ENCODE measurements at places on chromosomes 6 and 20. TPM values are rescaled to one million over a fixed set of nuclear protein-coding genes. Genes with fewer than 3 reads are reported as not detected.

The UNC93A gene
- not detected for total RNA-seq

DNA sequence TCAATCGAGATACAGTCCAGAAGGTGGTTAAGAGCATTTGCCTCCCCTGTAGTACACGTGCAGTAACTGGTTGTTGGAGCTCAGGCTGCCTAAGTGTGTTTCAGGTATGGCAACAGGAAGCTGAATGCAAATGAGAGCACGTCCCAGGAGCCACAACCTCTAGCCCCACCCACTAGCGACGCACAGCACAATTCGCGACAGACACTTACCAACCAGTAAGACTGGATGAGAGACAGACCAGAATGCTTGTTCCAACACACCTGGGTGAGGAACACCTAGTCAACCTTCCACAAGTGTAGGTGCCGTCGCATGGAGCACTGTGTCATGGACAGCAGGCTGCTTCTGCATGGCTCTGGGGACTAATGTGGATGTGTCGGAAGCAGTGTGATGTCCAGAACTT lies 7.2 kb upstream of the SERPINB1 start:
- no peak for DNase-seq

DNA sequence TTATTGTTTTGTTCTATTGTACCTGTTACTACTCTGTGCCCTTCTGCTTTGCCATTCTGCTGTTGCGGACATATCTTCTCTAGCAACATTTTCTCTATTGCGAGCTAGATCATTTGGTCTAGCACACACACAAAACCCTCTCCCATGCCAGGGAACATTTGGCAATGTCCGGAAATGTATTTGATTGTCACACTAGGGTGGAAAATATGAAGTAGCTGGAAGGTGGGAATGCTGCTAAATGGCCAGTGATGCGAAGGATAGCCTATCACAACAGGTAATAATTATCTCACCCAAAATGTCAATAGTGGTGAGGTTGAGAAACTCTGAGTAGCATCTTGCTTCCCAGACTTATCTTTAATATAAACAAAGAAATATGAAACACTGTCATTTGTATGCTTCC lies 331.9 kb downstream of the HTR1B start:
- DNase-seq, result no peak

GRCh38 chr6:110348961-110349690 lies 9.0 kb downstream of the METTL24 start:
- no peak for DNase-seq
